ENCODE measurements at places on chromosomes 6 and 20. TPM values are rescaled to one million over a fixed set of nuclear protein-coding genes. Genes with fewer than 3 reads are reported as not detected.

Gene CST2
- total RNA-seq = not detected

Gene COL10A1
- total RNA-seq = 0.26 TPM

Gene BNIP5
- 0.33 TPM for total RNA-seq

Gene SH3BGRL2
- total RNA-seq = 29.1 TPM

Gene BMP7
- not detected for total RNA-seq

Gene SSTR4
- total RNA-seq = not detected

Gene PPP1R14C
- total RNA-seq = 0.33 TPM

Gene ZSCAN31
- total RNA-seq = 14.0 TPM

Gene RAET1L
- not detected for total RNA-seq

Gene OSBPL2
- 71.9 TPM for total RNA-seq

Gene ETV7
- 0.66 TPM for total RNA-seq

DNA sequence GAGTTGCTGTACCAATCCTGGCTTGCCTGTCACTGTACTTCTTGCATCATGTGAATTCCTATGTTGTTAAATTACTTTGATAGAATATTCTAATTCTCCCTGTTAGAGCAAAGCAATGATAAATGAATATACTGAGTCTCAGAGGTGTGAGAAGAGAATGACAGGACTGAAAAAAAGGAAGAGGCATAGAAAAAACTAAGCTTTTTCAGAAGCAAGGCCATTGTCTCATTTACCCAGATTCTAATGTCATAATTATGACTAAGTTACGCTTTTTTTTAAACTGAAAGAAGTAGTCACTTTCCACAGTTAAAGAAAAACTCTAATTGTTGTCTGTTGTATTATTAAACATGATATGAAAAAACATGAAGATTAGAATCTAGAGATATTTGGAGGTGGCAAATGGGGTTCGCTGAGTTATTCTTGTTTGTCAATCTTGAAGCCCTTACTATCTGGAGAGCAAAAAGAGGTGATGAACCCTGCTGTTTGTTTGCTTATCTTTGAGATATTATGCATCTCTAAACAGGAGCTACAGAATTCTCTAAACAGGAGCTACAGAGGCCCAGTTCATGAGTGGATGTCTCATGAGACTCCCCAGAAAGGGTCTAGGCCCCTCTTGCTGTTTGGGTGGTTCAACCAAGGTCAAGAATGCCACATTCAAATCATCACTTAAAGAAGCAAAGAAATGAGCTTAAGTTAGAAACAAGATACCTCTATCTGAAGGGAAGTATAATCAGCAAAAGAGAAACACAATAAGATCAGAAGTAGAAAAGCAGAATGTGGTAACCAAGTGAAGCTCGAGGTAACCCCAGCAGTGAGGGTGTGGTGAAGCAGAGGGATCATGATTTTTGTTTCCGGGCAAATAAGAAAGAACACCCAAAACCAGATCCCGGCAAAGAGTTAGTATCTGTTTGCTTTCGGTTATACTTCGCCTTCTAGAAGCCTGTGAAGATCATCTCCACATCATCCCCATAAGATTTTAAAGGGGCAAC lies 33.3 kb upstream of the THEMIS start:
- no peak for DNase-seq
- no peaks in the 10 kb centered on the region for H3K36me3 ChIP-seq
- H3K4me1 ChIP-seq = no peaks in the 10 kb centered on the region
- H3K27me3 ChIP-seq = no peaks in the 10 kb centered on the region
- H3K27ac ChIP-seq = no peak overlapping the region

- no peaks in the 10 kb centered on the region for H3K27me3 ChIP-seq
- DNase-seq = no peak
- no peak overlapping the region for H3K4me3 ChIP-seq
- no peaks in the 10 kb centered on the region for H3K36me3 ChIP-seq
- H3K4me1 ChIP-seq = no peaks in the 10 kb centered on the region
These were observed 16.8 kb upstream of the BICRAL start for GRCh38 chr6:42764911-42765648.

GRCh38 chr6:37952027-37952426 lies 132.5 kb downstream of the ZFAND3 start:
- no peak overlapping the region for H3K27ac ChIP-seq
- H3K4me3 ChIP-seq = no peak overlapping the region
- no peaks in the 10 kb centered on the region for H3K36me3 ChIP-seq

DNA sequence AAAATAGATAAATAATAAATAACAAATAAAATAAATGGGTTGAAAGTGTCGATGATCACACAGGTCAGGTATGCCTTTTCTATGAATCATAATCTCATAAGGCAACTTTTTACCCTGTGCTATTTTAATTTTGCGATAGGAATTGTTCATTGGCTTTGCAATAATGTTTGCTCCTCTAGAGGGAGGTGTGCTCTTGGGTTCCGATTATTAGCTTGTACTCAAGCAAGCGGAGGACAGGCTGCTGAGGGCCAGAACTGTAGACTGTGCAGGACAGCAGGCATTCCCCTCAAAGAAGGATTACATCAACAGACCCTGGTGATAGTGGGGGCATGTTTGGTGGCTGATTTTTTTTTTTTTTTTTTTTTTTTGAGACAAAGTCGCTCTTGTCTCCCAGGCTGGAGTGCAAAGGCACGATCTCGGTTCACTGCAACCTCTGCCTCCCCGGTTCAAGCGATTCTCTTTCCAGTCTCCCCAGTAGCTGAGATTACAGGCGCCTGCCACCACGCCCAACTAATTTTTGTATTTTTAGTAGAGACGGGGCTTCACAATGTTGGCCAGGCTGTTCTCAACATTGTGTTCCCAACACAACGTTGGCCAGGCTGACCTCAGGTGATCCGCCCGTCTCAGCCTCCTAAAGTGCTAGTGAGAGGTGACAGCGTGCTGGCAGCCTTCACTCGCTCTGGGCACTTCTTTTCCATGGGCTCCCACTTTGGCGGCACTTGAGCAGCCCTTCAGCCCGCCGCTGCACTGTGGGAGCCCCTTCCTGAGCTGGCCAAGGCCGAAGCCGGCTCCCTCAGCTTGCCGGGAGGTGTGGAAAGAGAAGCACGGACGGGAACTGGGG lies 35.6 kb downstream of the RIOK1 start:
- H3K4me3 ChIP-seq = no peak overlapping the region
- H3K4me1 ChIP-seq = no peaks in the 10 kb centered on the region
- no peaks in the 10 kb centered on the region for H3K27me3 ChIP-seq
- H3K36me3 ChIP-seq = no peaks in the 10 kb centered on the region
- DNase-seq = peak; percentile 72
- no peak overlapping the region for H3K27ac ChIP-seq

DNA sequence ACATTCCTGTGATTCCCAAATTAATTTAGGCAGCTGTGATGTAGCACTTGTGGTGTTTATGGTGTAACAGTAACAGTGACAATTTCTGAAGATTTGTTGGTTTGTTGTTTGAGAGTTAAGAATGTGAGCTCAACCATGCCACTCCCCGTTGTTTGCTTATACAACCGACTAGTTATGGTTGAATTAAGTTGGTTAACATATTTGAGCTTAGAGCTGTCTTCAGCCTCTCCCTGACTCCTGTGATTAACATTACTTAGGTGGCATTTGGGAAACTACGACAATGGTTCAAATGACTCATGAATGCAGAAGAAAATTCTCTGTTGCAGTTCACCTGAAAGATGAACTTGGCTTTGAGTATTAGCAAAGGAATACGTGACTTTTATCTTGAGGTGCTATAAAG lies 35.9 kb upstream of the PRL start:
- no peaks in the 10 kb centered on the region for H3K27me3 ChIP-seq
- no peak overlapping the region for H3K27ac ChIP-seq
- no peak for DNase-seq

- DNase-seq = no peak
- H3K27me3 ChIP-seq = no peaks in the 10 kb centered on the region
- H3K4me3 ChIP-seq = no peak overlapping the region
- H3K36me3 ChIP-seq = no peaks in the 10 kb centered on the region
- H3K27ac ChIP-seq = peak overlapping the region; percentile 72
These were observed 111.6 kb downstream of the SNX5 start for GRCh38 chr20:17856837-17857605.

DNA sequence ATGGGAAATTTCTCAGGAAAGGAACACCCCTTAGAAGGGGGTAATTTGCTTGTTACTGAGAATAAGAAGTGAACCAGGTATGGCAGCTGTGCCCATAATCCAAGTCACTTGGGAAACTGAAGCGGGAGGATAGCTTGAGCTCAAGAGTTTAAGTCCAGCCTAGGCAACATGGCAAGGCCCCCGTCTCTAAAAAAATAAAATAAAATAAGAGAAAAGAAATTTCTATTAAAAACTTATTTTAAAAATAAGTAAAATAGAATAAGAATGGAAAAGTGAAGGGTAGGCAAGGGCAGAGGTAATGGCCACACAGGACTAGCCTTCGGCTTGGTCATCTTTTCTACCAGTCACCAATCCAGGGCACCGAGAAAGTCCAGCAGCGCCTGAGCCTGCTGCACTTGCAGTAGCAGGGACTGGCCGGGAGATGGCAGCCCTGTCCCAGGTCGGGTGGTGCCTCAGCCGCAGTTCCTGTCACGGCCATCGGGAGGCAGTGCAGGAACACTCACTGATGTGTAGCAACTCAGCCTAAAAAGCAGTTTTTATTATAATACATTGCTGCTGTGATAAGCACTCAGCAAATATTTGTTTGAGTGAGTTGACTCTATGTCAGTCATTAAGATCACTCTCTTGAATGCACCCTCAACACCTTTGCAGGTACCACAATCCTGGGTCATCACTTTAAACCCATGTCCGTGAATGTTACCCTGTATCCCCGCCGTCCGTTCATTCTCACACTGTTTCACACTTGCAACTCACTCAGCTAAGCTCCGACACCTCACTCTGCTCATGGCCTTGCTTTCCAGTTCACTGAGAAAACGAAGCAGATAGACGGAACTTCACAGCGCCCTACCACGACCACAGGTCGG lies 23.2 kb upstream of the GCM1 start:
- H3K4me1 ChIP-seq = peaks cover 12% of the 10 kb centered on the region
- H3K27ac ChIP-seq = no peak overlapping the region
- DNase-seq = peak; percentile 90
- no peaks in the 10 kb centered on the region for H3K36me3 ChIP-seq

DNA sequence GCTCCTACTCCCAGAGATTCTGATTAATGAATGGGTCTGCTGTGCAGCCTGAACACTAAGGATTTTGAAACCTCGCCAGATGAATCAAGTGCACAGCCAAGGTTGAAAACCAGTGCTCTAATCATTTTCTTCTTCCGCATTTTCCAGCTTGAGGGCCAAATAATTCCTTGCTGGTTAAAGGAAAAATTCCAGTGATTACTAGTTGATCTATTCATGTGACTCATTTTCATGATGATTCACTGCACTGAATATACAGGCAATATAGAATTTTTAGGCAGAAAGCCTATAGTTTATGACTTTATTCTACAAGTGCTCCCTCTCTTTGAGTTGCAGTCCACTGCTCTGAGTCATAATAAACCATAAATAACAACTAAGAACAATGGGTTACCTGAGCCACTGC lies 80.6 kb upstream of the PROKR2 start:
- no peak overlapping the region for H3K27ac ChIP-seq
- H3K4me3 ChIP-seq = no peak overlapping the region
- no peak for DNase-seq
- H3K4me1 ChIP-seq = no peaks in the 10 kb centered on the region
- H3K27me3 ChIP-seq = no peaks in the 10 kb centered on the region

DNA sequence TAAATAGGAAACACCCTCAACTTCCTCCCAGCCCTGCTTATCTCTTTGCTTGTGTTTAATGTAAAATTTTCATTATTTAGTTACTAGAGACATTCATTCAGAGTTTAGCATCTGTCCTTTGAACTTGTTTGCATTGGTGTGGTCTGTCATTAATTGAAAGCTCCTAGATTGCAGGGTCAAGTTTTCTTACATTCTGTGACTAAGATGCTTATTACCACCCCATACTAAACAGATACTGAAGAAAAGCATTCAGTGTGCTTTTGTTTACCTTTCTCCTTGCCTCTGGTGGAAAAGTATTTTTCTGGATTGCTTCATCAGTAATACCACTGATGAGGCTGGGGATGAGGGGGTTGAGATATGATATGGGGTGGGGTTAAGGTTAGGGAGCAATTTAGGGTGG lies 199.0 kb downstream of the SAMD5 start:
- DNase-seq = no peak
- no peaks in the 10 kb centered on the region for H3K27me3 ChIP-seq
- H3K36me3 ChIP-seq = no peaks in the 10 kb centered on the region
- no peak overlapping the region for H3K4me3 ChIP-seq
- no peaks in the 10 kb centered on the region for H3K4me1 ChIP-seq

- H3K4me3 ChIP-seq = peak overlapping the region; percentile 32
- H3K36me3 ChIP-seq = peaks cover 4% of the 10 kb centered on the region
- no peaks in the 10 kb centered on the region for H3K27me3 ChIP-seq
- H3K4me1 ChIP-seq = peaks cover 17% of the 10 kb centered on the region
- peak overlapping the region; percentile 77 for H3K27ac ChIP-seq
- DNase-seq = peak; percentile 51
These were observed 437 bp downstream of the CD40 start for GRCh38 chr20:46118481-46119020.

GRCh38 chr6:38625217-38625616 lies 14.5 kb downstream of the BTBD9 start:
- H3K36me3 ChIP-seq = no peaks in the 10 kb centered on the region
- no peak overlapping the region for H3K27ac ChIP-seq
- H3K4me3 ChIP-seq = no peak overlapping the region
- no peaks in the 10 kb centered on the region for H3K4me1 ChIP-seq

DNA sequence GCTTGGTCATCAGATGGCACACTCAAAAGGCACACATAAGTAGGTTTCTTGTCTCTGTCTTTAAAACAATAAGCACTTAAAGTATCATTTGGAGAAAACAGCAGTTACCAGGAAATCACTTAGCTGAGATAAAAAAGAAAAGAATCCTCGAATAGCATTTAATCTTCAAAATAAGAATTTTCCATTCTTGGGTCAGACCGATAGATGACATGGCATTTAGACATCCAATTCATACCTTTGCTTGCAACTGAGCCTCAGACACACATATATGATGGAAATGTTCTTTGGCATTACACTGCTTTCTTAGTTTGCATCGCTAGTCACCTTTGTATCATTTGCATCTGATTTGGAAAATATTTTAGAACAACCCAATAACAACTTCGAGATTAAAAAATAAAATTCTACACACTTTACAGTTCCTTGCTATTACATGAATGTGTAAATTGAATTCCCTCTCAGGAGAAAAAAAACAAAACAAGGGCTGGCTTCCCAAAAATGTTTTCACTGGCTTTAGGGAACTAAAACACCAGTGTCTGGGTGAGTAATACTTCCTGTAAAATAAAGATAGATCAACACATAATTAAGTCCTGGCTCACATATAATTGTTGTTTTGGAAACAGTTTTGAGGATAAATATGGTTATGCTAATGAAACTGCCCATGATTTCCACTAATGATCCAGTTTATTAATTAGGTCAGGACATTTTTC lies 1.3 kb upstream of the RNF217 start:
- H3K36me3 ChIP-seq = no peaks in the 10 kb centered on the region
- H3K27me3 ChIP-seq = no peaks in the 10 kb centered on the region
- no peak for DNase-seq
- H3K4me1 ChIP-seq = peaks cover 26% of the 10 kb centered on the region

All from body of pancreas (tissue), 4 donors.